ENCODE measurements at places on chromosomes 12 and 14.

DNA sequence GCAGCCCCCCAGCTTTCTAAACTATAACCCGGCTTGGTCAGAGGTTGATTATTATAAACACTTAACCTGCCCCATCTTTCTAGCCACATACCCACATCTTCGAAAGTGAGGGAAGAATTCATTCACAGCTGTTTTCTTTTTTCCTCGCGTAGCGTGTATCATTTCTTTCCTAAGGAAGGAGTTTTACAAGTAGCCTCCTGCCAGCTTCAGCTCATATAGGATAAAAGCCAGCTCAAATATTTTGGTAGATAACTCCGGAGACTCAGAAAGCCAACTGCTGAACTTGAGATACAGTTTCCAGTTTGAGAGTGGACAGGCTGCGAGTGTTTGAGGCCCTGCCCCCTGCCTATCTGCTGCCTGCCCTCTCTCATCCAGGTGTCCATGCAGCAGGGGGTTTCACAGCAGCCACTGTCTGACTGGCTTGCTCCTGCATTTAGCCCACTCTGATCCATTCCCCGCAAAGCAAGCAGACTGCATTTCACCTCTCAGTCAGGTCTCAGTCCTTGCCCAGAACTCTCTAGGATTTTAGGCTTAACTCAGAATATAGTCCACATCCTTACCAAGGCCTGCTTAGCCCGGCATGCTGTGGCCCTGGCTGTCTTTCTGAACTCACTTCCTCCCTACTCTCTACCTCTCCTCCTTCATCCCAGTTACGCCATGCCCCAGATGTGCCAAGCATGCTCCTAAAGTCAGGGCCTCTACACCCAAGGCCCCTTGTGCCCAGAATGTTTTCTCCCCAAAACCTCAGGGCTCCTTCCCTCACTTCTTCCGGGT, 46.9 kb downstream of the EVL start:
- DNase-seq, result no peak

DNA sequence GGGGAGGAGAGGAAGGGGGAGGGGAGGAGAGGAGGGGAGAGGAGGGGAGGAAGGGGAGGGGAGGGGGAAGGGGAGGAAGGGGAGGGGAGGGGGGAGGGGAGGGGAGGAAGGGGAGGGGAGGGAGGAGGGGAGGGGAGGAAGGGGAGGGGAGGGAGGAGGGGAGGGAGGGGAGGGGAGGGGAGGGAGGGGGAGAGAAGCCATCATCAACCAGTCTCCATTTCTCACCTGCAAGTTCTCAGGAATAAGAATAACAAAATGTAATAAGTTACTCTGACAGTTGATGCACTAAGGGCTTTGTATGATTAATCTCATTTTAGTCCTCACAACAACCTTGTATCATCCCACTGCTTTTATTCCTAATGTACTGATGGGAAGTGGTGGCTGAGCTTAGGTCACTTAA, 59.1 kb upstream of the TMEM263 start:
- no peak for DNase-seq

DNA sequence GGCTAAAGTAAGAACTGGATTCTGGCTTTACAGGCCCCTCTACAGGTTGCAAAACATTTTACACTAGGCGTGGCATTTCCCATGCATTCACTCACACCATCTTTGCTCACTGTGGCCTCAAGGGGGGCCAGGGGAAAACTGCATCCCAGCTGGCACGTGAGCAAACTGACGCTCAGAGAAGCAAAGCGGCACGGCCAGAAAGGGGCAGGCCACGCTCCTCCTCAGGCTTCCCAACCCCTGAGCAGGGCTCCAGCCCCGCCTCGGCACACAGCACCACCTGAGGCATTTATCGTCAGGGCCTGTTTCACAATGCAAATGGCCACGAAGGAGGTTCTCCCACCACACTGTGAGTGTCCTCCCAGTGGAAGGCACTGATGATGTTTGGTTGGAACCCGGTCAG, 90.8 kb downstream of the BCL11B start:
- DNase-seq, result no peak

DNA sequence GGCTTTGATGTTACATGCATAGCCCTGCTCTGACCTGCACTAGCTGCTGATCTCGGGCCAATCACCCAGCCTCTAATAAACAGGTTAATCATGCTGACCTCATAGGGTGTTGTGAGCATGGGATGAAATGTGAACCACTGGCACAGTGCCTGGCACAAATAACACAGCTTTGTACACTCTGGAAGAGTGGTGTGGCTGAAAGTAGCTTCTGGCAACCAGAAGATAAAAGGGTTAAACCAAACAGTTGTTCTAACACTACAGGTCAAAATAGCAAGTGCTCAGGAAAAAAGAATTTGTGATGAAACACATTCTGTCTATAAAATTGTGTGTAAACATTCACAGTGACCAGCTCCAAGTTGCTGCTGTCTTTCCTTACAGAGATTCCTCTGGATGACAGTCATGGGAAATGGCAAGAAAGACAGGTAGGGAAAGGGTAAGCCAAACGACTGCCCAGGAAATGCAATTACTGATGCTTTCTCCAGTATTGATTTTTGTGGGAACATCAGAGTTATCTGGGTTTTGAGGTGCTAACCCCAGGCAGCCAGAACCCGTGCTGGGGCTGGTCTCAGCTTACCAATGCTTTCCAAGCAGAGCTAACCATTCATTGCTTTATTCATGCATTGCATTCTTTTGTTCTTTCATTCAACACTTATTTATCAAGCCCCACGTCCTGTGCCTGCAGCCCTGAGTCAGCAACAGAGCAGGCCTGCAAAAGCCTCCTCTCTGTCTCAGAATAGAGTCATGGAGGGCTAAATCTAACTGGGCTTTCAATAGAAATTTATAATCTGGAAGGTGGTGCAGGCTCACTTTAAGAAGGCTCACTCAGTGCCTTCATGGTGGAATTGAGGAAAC, 38.1 kb upstream of the CAPRIN2 start:
- DNase-seq, result no peak

- DNase-seq, result no peak
Observed at GRCh38 chr14:29144621-29145020, 378.0 kb downstream of the FOXG1 start.

DNA sequence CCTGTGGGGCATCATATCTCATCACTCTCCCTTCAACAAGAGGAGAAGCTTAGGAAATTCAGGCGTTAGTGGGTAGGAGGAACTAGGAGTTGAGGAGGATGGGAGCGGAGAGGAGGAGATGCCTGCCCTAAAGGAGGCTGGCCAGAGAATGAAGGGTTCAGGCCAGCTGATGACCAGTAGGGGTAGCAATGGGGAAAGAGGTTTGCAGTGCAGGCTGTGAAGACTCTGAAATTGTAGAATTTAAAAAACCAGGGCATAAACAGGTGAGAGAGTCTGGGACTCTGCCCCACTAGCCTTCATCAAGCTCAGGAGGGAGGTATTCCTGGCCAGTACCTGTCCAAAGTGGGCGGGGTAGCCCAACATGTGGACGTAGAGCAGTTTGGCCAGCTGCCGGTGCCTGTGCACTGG, 809 bp downstream of the AP1G2 start:
- no peak for DNase-seq

DNA sequence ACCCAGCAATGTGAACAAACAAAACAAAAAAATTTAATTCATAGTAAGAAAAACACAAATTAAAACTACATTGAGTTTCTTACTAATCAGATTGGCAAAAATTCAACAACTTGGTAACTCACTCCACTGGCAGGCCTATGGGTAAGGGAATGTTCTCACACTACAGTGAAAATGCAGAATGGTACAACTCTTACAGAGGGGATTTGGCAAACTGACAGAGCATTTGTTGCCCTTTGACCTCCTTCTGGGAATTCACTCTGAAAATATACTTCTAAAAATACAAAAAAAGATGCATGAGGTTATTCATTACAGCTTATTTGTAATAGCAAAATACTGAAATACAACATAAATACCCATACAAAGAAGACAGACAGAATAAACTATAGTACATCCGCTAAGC, 32.8 kb downstream of the ABCD2 start:
- DNase-seq, result no peak

DNA sequence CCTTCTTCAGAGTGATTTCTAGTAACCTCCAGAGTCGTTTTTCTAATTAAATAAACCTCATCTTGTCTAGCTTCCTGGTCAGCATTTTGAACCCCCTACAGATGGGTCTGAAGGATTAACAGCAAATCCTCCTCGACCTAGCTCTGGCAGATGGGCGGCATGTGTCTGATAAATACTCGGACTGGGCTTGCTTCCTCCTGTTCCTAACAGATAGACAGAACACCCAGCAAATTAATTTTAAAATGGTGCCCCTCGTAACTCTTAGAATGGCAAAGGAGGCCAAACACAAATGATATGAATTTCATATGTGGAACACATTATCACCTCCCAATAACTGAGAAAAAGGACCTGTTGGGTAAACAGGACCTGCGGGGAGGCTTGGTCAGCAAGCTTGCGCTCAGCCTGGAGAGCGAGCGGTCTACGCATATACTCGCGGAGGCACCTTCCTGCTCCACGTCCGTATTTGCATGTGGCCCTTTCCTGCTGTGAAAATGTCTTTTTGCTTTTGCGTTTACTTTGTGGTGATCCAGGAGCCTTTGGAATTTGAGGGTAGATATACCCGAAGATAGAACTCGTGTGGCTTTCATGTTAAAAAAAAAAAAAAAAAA, 79.6 kb downstream of the OTX2 start:
- no peak for DNase-seq

- no peak for DNase-seq
Observed at GRCh38 chr12:115407036-115407435, 723.1 kb upstream of the TBX3 start.

GRCh38 chr14:88895116-88895515, 70.7 kb downstream of the TTC8 start:
- no peak for DNase-seq

GRCh38 chr14:97095269-97095668, 298.1 kb downstream of the VRK1 start:
- DNase-seq, result no peak

GRCh38 chr14:88323523-88324199, 592 bp upstream of the KCNK10 start:
- no peak for DNase-seq

DNA sequence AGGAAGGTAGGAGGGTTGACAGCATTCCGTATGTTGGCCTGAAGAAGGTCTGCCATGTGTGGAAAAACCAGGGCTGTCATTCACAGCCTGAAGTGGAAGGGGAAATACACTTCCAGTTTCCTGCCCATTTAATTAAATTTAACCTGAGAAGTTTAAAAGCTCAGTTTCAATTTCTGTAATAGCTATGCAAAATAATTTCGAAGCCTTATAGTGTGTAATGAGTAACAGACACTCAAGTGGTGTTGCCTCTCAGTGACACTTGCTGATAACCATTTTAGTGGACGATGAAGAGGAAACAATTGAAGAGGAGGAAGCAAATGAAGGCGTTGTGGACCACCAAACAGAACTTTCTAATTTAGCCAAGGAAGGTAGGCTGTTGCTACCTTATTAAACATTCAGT, 44.8 kb downstream of the EP400 start:
- no peak for DNase-seq

GRCh38 chr12:49553512-49554088, 14.3 kb downstream of the MCRS1 start:
- no peak for DNase-seq

- DNase-seq, result no peak
Observed at GRCh38 chr12:33830070-33830469, 192.2 kb upstream of the ALG10 start.

- DNase-seq, result no peak
Observed at GRCh38 chr12:106281804-106282203, 20.7 kb upstream of the TCP11L2 start.

- DNase-seq, result no peak
Observed at GRCh38 chr12:102876883-102877282, 40.2 kb downstream of the PAH start.

DNA sequence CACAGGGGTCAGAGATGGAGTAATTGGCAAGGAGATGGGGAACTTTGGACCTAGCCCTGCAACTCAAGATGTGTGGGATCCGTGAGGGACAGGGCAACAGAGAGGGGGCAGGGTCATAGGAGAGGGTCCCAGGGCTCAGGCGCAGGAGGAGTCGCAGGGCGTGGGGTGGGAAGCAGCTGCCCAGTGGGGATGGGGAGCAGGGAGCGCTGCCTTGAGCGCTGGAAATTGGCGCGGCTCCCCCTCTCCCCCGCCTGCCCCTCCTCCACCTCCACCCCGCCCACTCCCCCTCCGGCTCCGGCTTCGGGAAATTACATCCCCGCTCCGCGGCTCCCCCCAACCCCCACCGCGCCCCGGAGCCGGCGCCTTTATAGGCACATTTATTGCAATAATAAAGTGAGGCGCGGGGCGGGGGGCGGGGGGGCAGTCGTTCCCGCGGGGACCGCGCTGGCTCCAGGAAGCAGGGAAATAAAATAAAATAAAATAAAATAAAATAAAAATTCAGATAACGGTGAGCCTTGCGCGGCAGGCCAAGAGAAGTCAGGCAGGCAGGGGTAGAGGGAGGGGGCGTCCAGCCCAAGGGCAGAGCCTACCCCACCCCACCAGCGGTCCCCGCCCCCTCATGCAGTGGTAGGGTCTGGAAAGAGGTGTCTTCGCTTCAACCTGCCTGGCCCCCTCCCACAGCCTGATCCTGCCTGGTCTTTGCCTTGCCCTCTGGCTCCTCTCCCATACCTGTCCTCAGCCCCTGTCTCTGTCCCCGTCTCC, 3.6 kb downstream of the NXPH4 start:
- no peak for DNase-seq
